ENCODE measurements at places on chromosomes 12 and 14.

- peak; percentile 13 for DNase-seq
Measured at GRCh38 chr12:85310456-85311076, 30.5 kb downstream of the ALX1 start.

GRCh38 chr14:56821177-56821576 is 10.9 kb upstream of the OTX2 start:
- DNase-seq = no peak

DNA sequence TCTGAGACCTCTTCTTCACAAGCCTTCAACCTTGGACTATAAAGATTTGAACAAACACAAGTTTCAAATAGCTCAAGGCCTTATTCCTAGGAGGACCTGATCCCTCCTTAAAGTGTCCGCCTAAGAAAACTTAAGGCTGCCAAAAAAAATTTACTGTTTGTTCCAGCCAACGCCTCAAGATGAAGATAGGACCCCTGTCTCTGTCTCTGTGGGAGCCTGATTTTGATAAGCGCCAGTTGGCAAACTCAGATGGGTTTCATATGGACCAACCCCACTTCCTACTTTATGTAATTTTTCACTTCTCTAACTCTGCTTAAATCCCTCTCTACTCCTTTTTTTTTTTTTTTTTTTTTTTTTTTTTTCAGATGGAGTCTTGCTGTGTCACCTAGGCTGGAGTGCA is 11.0 kb downstream of the FKBP3 start:
- DNase-seq = no peak

- DNase-seq = peak; percentile 33
Measured at GRCh38 chr14:73567951-73568885, 795 bp upstream of the ACOT2 start.

DNA sequence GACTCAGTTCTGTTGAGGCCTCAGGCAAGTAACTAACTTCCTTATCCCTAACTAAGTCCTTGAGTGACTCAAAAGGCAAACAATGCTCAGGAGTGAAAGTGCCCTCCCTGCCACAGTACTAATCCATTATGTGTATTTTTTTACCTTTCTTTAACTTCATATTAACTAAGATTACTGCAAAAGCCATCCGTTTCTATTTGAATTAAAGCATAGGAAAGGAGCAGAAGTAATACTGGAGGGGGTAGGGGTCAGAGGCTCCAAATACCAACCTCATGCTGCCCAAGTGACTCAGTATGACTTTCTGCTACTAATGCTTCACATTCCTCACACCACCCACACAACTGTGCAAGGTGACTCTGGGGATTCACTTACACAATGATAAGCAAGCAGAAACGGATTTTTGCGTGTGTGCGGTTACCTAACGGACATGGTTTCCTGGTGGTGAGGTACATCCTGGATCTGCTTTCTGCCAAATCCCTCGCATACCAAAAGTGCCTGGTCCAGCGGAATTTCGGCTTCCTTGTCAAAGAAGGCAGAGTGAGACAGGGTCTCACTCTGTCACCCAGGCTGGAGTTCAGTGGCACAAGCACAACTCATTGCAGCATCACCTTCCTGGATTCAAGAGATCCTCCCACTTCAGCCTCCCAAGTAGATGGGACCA is 25.1 kb downstream of the MOK start:
- DNase-seq = peak; percentile 100

- DNase-seq = no peak
Measured at GRCh38 chr12:12539028-12539810, 23.4 kb downstream of the DUSP16 start.

- DNase-seq = no peak
Measured at GRCh38 chr12:75508159-75508558, 3.2 kb downstream of the KRR1 start.

DNA sequence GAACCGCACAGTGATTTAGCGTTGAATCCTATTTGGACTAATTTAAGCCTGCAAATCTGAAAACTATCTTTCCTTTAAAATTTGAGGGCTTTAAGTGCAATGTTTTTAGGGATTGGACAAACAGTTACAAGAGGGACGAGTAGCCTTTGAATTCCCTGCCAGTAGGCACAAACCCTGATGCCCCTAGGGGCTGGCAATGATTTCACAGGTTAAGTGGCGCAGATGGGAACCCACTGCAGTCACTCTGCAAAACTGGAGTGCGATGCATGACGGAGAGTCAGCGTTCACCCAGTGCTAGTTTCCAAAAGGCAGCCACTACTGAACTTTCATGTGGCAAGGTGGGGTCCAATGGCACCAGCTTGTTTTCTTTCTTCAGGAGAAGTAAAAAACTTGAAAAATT is 99.4 kb upstream of the FRMD6 start:
- no peak for DNase-seq

DNA sequence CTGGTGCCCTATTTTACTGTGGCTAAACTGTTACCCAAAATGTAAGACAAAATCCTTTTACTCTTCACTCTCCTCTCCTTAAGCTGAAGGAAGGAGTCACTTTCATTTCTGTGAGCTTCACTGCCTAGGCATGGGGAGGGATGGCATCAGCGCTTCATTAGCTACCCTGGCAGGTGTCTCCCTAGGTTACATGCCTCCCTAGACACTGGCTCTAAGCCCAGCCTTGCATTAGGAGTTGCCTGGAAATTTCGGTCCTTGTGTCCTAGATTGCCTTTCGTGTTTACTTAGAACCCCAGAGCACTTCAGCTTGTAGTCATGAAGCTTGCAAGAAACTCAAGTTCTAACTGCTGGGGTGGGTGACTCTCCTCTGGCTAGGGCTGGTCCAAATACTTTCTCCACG is 520.5 kb upstream of the STXBP6 start:
- DNase-seq = no peak

DNA sequence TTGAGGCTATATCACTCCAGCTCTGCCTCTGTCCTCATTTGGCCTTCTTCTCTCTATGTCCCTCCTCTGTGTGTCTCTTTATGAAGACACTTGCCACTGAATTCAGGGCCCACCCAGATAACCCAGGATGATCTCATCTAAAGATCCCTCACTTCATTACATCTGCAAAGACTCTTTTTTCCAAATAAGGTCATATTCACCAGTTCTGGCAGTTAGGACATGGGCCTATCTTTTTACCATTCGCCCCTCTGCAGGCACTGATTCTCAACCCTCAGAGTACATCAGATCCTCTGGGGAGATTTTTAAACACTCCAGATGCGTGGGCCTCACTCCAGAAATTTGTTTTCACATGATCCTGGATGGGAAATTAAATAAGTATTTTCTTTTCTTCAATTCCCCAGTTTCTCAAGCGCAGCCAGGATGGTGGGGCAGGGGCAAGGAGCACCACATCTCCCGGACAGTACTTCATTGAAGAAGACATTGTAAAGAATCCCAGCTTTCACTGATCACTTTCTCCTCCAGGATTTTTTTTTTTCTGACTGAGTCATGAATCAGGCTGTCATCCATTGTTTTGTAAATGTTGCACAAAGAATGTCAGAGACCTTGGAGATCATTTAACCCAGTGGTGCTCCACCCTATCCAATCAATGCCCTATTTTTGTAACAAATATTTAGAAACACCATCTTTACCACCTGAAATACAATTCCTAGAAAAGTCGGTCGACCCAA is 27.4 kb downstream of the CRACR2A start:
- peak; percentile 17 for DNase-seq

DNA sequence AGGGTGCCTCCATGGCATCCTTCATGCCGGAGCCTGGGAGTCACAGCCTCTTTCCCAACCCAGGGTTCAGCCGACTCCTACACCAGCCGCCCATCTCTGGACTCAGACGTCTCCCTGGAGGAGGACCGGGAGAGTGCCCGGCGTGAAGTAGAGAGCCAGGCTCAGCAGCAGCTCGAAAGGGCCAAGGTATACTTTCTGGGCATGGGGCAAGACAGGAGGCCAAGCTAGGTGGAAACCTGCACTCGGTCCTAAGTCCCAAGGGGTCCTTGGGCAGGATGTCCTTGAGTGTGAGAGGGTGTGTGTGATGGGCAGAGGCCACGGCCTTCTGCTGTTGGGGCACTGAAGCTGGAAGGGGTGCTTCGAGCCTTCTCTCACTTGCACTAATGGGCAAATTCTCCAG is 5.0 kb downstream of the CACNB3 start:
- DNase-seq = no peak

- no peak for DNase-seq
Measured at GRCh38 chr12:121455766-121456420, 56.0 kb downstream of the RNF34 start.

- no peak for DNase-seq
Measured at GRCh38 chr12:57139796-57140649, 7.4 kb downstream of the LRP1-AS start.

DNA sequence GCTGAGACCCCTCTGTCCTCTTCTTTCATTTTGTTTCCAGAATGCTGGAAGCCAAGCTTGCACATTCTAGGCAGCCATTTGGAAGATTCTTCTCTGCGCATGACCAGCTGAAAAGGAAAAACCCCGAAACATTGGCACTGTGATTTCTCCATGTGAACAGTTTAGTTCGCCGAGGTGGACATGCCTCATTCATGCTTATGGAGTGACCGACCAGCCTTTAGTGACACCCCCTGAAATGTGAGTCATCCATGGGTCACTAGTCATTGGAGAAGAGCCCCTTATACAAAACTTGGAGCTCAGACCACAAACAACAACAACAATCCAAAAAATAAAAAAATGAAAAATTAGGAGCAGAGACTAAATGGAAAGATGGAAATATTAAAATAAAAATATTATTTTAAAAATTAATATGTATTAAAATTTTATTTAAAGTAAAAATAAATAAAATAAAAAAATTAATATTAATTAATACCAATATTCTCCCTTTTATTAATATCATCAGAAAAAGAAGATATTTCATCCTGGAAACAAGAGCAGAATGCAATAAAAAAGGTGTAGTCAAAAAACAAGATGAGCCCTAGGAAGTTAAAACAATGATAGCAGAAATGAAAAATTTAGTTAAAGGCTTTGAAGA is 9.5 kb upstream of the KRT7 start:
- DNase-seq = no peak

- DNase-seq = no peak
Measured at GRCh38 chr12:119659289-119659897, 8.5 kb upstream of the PRKAB1 start.

GRCh38 chr12:69341328-69341727 is 6.9 kb upstream of the LYZ start:
- DNase-seq = no peak

GRCh38 chr12:52204095-52204930 is 12.5 kb upstream of the KRT80 start:
- no peak for DNase-seq

DNA sequence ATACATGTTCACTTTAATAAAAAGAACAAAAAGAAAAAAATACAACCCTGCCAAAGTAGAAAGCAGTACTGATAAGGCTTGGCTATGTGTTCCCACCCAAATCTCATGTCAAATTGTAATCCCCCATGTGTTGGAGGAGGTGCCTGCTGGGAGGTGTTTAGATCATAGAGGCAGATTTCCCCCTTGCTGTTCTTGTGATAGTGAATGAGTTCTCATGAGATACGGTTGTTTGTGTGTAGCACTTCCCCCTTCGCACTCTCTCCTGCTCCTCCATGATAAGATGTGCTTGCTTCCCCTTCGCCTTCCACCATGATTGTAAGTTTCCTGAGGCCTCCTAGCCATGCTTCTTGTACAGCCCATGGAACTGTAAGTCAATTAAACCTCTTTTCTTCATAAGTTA is 59.9 kb downstream of the USP15 start:
- DNase-seq = no peak

- no peak for DNase-seq
Measured at GRCh38 chr14:101076451-101077198, 173.1 kb upstream of the RTL1 start.

GRCh38 chr14:70640938-70641547 is 673 bp upstream of the TTC9 start:
- no peak for DNase-seq
